ENCODE measurements at places on chromosomes 5 and 9.

DNA sequence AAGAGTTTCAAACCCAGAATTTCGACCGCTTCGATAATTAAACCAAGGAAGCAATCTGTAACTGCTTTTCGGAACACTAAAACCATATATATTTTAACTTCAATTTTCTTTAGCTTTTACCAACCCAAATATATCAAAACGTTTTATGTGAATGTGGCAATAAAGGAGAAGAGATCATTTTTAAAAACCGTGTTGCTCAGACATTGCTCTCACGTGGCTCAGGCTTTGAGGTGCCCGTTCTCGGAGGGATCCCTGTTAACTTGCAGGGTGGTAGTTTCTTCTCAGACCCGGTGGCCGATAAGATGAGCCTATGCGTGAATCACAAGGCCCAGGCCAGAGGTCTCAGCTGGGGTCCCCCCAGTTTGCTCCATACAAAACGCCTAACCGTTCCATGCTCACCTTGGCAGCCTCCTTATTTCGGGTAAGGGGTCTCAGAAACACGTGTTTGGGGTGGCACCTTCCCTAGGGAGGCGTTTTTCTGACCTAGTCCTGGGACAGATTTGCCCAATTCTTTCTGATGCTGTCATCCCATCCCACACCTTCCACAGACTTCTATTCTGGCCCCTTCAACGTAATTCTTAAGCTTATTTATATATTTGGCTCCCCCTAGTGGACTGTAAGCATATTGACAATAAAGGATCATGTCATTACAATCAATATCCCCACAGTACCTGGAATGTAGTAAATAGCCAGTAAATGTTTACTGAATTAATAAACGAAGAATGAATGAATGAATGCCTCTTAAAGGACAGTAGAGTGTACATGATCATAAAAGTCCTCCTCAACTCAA lies 48.1 kb downstream of the THBS4 start:
- DNase-seq, result peak; percentile 62

GRCh38 chr5:10009802-10010201 lies 239.9 kb downstream of the ATPSCKMT start:
- DNase-seq, result peak; percentile 60

DNA sequence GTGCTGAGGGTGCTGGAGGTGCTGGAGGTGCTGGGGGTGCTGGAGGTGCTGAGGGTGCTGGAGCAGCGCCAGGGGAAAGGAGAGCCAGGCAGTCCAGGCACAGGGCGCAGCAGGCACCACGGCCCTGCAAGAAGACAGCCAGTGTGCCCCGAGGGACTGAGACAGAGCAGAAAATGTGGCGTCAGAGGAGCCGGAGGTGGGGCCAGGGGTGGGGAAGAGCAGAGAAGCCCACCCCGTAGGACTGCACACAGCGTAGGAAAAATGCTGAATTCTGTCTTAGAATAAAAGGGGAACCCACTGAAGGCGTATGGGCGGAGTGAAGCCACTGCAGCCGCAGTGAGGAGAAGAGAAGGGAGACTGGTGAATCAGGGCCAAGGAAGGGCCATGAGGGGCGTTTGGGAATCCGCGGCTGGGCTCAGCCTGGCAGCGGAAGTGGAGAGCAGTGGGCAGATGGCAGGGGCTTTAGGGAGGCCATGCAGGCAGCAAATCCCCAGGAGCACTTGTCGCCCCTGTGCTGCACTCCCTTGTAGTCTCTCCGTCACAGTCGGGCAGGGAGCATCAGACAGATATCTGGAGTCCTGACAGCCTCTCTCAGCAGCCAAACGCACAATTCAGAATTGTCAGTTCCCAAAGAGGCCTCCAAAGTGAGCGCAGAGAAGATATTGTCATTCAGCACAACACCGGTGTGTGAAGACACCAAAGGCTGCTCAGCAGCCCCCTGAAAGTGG lies 35.9 kb upstream of the LECT2 start:
- no peak for DNase-seq

DNA sequence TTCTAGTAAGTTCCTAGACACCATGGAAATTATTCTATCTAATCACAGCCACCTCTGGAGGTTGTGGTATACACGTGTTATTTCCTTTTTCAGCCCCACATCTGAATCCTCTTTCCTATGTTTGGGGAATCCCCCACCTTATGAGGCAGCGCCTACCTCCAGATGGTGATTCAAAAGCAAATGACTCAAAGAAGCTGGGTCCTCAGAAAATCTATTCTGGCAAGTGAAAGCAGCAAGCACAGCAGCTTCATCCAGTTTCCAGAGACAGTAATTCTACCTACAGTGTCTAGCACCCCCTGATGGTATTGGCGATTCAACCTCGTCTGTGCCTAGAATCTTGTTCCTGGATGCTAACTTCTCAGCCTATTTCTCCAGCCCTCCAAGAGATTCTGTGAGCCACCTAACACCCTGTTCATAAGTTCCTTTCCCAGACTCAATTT lies 43.0 kb downstream of the STRBP start:
- peak; percentile 91 for DNase-seq

- DNase-seq, result no peak
Measured at GRCh38 chr9:133429214-133429613, 7.0 kb downstream of the ADAMTS13 start.

DNA sequence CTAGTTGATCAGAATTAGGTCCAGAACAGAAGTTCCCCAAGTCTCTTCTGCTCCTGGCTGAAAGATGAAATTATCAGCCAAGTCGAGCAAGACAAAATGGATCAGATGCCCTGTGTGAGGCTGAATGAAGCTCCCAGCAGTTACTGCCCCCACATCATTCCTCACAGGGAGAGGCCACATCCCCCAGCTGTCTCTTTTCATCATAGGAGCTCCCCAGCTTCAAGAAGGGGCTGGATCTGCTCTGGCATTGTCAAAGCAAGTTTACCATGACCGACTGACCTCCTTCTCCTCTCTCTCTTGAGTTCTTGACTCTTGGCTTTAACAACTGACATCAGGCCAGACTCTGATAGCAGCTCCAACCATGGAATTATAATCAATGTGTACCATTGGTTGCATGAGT lies 133.3 kb upstream of the RAD23B start:
- DNase-seq, result no peak

DNA sequence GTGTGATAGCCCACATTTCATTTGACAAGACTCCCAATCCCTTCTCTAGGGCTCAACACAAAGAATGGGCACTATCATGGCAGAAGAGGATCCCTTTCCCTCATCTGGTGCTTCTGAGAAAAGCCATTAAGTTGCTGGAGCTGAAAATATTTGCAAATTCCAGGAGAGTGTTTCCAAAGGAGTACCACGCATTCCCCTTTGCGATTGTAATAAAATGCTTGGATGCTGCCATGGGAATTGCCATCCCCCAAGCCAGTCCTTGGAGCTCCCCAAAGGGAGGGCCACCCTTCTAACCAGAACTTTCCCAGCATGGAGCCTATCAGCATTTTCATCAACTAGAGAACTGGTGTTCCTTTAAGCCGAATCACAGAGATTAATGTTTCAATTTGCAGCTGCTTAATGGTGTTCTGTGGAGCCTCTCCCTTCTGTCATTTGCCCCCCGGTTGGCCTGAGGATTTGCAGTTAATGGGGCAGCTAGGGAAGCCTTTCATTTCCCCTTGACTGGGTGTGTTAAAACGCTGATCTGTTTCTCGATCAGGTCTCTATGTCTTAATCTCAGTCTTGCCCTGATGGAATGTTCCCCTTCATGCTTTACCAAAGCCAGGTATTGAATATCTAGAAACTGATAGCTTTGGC lies 133.0 kb downstream of the ENC1 start:
- DNase-seq, result no peak

GRCh38 chr9:34332076-34332964 lies 3.0 kb downstream of the NUDT2 start:
- peak; percentile 61 for DNase-seq

DNA sequence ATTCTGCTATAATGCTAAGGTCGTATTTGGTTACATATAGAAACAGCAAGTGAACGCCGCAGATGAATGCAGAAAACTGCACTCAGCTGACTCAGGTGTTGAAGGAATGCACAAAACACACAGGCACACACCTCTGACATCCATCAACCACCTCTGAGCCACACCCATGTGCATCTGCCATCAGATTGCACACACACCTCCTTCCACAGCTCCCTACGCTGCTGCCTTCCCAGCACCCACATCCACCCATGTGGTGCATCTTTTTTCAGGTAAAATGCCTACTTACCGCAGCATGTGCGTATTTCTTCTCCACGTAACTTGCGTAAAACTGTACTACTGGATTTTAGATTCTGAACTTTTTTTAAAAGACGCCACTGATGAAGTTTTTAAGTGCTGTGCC lies 7.1 kb downstream of the STK10 start:
- no peak for DNase-seq

DNA sequence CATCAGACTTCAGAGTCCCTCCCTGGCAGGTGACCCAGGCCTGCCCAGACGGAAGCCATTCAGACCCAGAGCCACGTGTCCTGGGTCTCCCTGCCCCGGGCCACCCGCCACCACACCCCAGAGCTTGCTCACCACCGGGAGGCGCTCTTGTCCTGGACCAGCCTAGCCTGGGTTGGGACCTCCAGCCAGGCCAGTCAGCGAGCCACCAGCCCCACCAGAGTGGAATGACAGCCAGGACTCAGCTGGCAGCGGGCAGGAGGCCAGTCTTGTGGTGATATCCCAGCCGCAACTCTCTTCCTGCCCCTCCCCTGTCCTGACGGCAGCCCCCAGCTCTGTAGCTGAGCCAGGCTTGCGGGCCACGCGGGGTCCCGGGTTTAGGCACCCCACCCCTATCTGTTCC lies 1.7 kb upstream of the PTGDS start:
- DNase-seq, result no peak

GRCh38 chr5:177382423-177383029 lies 1.7 kb upstream of the SLC34A1 start:
- peak; percentile 26 for DNase-seq

GRCh38 chr9:25864509-25864908 lies 186.3 kb upstream of the TUSC1 start:
- no peak for DNase-seq

DNA sequence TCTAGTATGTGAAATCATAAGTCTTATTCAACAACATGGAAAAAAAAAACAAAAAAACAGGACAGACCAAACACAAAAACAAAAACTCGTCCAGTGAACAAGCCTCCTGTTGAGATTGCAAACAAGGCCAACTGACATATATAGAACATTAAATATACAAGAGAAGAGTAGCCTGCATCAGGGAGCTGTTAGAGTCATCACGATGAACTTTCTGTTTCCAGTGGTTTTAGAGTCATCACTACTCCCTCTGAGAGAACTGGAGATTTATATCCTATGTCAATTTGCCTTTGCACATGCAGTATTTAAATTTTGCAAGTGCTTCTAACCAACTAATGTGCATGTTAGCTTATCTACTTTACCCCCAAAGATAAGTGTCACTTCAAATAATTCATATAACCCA lies 9.9 kb downstream of the SNCAIP start:
- no peak for DNase-seq

- DNase-seq, result peak; percentile 55
Measured at GRCh38 chr9:106675780-106676179, 187.2 kb upstream of the ZNF462 start.

DNA sequence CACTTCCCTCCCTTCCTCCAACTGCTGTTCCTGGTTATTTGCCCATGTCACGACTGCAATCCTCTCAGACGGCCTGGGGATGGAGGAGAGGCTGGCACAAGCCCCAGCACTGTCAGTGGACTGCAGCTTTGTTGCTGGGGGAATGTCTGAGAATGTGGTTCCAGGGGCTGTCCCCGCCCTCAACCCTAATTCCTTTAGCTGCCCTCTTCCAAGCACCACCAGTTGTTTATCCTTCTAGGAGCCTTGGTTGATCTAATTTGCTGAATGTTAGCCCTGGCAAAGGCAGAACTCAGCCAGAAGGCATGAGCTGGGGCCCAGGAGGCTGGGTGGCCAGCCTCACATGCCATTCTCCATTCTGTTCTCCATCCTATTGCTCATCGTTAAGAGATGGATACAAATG lies 51.6 kb downstream of the ADAM19 start:
- no peak for DNase-seq

DNA sequence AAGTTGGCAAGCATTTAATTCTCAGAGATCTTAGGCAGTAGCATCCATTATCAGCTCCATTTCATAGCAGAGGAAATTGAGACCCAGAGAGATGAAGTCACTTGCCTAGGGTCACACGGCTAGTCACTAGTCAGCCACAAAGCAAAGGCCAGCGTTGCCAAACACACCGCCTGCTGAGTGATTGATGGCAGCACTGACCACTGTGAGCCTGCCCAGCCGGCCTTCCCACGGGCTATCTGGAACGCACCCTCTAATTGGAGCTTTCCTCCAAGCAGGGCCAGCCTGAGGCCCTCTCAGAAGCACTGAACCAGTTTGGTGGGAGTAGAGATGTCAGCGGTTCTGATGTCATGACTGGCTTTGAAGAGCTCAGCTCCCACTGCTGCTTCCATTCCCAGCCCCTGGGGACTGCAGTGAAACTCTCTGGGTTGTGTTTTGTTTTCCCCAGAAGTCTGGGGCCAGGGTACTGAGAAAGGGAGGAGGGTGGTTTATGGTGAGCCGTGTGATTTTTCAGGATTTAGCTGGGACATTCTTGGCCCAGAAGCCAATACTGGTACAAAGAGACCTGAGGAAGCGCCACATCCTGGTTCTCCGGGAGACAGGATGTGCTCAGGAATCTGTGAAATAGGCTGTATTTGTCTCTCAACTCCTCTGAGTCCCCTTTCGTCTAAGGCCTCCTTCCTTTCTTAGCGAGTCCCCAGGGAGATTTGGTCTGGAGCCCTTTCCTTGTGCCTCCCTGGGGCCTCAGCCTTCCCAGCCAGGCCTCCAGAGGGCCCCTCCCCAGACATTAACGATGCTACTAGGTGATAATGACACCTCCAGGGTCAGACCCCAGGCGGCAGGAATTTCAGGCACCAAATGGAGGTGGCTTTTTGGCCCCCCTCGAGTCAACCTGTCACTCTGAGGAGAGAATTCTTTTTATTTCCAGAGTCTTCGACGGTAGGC lies 44.5 kb downstream of the SPRY4 start:
- no peak for DNase-seq

- DNase-seq, result peak; percentile 64
Measured at GRCh38 chr5:42772265-42772993, 15.8 kb downstream of the CCDC152 start.

- peak; percentile 88 for DNase-seq
Measured at GRCh38 chr5:71938895-71939294, 168.4 kb upstream of the MAP1B start.

DNA sequence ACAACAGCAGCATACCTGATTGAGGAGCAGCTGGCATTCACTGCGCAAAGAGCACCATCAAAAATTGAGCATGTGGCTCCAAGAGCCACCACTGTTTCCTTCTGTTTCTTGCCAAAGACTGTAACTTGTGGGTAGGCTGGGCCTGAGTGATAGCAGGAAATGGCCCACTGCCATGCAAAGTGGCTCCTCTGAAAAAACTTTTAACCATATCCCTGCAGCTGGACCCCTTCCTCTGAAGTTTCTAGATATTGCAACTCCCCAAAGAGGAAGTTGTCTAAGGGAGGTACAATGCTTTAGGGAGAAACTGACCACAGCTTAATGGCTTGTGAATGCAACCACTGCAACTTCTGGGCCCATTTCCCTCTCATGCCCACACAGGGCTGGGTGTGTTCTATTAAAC lies 355.4 kb upstream of the PDE4D start:
- DNase-seq, result no peak

Measured in bronchial epithelial cell (primary cell).